Caco-2 (cell line): ENCODE measurements at places on chromosomes 2 and 18.

DNA sequence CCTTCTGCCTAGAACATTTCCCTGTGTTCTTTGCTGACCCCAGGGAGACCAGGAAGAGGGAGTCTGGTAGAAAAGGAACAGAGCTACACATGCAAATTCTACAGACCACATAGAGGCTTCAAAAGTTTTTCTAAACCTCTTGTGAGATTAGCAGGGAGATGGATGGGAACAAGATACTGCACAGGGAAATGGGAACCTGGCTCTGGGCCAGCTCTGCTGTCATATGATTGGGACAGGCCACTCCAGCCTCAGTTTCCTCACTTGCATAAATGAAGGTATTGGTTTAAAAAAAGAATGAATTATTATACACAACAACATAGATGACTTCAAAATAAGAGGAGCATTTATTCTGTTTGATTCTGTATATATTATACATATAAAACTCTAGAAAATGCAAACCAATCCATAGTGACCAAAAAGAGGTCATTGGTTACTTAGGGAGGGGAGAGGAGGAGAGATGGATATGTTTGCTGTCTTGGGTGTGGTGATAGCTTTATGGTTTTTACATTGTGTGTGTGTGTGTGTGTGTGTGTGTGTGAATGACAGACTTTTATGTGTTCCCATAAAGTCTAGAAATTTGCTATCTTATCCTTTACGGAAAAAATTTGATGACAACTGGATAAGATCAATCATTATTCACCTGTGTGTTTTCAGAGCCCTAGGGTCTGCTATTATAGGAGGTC lies 115.5 kb downstream of the MGAT5 start:
- DNase-seq: no peak

DNA sequence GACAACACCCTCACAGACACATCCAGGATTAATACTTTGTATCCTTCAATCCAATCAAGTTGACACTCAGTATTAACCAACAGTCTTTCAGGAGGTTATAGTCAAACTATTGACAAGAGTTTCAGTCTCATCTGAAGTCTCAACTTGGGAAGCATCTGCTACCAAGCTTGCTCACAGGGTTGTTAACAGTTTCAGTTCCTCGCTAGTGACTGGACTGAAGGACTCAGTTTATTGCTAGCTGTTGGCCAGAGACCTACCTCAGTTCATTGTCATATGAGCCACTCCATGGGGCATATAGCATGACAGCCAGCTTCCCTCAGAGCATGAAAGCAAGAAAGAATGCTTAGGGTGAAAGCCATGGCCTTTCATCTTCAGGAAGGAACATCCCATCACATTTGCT lies 228.6 kb downstream of the EPHA4 start:
- no peak for DNase-seq

GRCh38 chr2:8508766-8509165 lies 173.1 kb upstream of the ID2 start:
- no peak for DNase-seq

DNA sequence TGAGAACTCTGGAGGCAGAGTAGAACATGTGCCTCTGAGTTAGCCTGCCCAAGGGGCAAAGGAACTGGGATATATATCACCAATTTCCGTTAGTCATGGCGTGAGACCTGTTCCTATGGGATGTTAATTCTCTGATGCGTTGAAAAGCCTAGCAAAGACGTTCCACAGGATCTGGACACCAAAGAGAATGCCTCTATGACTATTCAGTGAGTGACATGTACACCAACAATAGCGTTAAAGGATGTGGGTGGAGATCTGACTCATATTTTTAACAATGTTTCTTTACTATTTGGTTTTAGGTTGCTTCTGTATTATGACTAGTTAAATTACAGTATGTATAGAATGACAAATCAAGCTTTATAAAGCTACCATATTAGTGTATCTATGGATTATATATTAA lies 320.9 kb upstream of the MC4R start:
- no peak for DNase-seq

DNA sequence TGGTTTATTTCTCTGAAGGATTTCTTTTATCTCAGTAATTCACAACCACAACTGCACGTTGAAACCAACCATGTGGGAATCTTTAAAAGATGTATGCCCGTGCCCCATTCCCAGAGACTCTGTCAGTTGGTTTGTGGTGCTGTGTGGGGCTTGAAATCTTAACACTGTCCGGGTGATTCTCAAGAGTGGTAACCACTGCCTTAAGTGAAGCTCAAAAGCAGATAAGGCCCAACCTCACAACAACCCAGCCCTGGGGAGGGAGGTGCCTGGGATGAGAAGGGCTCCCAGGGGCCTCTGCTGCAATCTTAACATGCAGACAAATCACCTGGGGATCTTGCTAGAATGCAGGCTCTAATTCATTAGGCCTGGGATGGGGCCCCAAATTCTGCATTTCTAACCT lies 13.4 kb downstream of the AOX1 start:
- no peak for DNase-seq

- DNase-seq: no peak
Observed at GRCh38 chr2:127545796-127546195, 10.3 kb downstream of the MYO7B start.

GRCh38 chr2:232901736-232902578 lies 31.9 kb downstream of the SNORC start:
- DNase-seq: no peak

DNA sequence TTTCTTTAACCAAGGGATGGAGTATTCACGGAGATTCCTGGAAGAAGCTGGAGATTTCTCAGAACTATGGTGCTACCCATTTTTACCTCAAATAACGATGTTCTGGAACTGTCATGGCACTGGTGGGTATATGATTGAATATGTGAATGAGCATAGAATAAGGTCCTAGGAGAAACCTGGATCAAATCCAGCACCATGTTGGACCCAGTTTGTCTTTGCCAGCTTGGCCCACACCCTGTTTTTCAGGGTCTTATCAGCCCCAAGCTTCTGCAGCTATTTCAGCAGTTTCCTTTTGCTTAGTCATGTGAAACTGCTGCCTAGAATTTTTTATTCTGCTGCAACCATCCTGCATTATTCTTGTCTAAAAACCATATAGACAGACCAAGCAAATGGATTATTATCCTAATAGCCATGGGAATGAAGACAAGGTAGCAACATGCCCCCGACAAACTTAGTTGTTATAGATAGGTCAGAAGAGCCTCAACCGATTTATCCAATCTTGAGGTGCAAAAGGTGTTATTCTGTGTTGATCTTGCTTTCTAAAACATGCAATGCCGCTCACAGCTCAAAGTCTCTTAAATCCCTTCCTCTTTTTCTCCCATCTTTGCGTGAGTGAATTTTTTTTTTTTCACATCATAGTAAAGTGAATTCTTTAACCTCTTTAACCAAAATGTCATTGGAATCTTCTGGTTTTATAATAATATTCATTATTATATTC lies 133.6 kb downstream of the PRPF40A start:
- DNase-seq: no peak

GRCh38 chr2:190408538-190409271 lies 550 bp downstream of the MFSD6 start:
- peak; percentile 51 for DNase-seq

GRCh38 chr18:49161627-49162026 lies 210.9 kb upstream of the SMAD7 start:
- DNase-seq: no peak

DNA sequence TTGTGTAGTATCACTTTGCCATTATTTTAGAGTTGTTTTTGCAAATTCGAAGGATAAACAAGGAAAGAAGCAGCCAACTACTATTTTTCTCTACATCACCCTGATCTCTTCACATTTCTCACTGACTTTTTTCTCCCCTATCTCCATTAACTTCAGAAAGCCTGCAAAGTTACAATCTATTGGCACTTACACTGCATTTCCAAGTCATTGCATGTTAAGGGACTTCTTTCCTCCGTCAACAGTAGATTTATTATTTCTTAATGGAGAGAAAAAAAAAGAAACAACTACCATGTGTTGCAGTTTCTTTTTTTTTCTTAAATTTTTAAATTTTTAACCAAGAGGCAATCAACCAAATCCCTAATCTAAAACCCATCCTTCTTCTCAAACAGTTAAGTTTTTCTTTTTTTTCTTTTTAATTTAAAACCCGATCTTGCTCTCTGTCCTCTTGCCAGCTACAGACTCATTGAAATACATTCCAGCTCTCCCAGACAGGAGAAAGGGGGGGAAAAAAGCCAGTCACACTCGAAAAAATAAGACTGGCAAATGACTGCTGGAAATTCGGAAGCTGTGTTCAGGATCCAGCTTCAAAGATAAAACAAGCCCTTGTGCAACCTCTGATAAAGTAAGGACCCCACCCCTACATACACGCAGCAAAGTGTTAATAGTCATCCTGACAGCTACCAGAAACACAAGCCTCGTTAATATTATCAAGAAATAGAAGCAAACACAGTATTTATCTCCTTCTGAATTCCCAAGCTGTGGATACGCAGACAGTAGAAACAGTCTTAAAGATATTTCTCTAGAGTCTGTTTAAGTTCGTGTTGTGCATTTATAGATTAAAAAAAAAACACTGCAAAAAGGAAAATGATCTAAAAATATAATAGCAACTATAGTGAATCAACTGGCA lies 1.3 kb downstream of the LRRTM4 start:
- no peak for DNase-seq

- no peak for DNase-seq
Observed at GRCh38 chr2:221006084-221006483, 566.0 kb downstream of the EPHA4 start.

DNA sequence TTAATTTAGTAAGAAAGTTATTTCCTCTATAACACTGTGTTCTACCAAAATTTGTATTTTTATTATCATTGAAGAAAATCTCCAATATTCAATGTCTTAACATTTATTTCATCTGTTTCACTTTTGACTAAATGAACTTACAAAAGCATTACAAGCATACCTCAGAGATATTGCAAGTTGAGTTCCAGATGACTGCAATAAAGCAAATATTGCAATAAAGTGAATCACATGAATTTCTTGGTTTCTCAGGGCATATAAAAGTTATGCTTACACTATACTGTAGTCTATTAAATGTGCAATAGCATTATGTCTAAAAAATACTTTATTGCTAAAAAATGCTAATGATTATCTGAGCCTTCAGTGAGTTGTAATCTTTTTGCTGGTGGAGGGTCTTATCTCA lies 78.3 kb downstream of the TTC32 start:
- no peak for DNase-seq

DNA sequence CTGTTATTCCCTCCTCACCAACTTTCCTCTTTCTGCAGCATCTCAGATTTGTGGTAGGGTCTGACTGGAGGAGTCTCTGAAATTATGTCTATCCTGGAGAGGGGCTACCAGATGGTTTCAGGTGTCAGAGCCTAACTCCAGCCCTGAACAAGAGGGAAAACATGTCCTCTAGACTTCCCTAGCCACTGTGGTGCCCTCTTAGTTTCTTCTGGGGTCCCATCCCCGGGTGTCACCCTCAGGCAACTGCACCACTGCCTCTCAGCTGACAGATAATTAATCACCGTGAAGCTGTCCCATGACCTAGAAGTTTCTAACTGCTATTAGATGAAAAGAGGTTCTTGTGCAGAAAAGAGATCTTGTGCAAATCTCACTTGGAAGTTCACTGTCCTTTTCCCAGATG lies 95.1 kb upstream of the CELF4 start:
- DNase-seq: no peak

DNA sequence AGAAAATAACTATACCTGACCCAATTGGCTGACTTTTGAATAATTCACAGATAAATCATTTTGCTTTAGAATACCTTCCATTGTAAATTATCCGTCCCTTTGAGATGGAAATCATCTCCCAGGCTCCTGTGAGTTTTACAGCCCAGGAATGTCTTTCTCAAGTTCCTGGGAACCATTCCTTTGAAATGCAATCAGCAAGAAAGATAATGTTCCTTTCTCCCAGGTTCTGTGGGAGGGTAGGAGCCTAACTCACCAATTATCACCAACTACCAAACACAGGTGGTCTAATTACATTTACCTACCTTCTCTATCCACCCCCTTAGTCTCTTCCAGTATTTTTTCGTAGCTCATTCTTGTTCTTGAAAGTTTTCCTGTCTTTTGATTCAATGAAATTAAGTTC lies 1016.0 kb downstream of the SOCS6 start:
- DNase-seq: no peak

DNA sequence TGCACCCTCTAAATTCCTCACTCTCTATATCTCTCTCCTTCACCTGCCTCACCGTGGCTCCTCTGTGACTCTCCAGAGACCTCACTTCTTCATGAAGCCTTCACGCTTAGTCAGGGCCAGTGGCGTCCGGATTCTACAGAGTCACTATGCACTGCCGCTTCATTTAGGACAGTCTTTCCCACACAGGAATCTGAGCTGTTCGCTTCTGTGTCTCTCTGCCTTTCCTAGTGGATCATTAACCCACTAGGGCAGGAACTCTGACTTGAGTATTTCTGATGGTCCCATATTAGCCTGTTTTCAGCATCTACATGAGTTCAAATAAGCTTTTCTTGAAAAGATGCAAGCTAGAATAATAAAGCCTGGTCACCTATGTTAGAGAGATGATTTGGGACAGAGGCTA lies 180.2 kb upstream of the DOK6 start:
- no peak for DNase-seq

DNA sequence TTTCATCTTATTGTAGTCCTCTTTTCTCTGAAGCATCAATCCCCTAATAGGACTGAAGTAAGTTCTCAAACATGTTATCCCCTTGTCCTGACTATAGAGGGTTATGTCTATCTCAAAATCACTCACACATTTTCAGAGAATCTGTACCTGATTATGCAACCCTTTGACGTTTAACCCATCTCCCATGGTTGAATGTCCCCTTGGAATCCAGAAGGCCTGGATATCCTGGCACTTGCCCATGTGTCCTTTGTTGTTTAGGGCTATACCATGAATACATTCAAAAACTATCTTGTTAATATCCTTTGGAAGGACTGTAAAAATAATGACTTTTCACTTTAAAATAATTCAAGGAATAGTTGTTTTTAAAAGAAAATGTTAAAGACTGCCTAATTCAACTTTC lies 66.3 kb upstream of the PSMD14 start:
- DNase-seq: no peak
